Kidney (tissue), 22 donors: ENCODE measurements at places on chromosomes 7 and 10.

DNA sequence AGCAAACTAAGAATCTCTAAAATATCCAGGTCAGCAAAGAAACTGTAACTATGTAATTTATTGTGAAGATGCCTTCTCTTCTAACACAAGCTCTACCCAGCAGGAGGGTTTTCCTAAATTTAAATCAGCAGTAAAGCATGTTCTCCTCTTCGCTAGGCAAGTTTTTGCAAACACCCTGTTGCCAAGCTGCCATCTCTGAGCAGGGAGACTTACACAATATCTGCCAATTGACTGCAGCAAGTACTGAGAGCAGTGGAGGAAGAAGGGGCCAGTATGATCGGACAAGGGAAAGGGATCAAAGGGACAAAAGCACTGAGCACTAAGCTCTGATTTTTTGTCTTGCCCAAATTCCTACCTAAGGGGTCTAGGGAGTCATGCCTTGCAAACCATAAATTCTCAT, 16.0 kb upstream of the LANCL2 start:
- no peak for DNase-seq

DNA sequence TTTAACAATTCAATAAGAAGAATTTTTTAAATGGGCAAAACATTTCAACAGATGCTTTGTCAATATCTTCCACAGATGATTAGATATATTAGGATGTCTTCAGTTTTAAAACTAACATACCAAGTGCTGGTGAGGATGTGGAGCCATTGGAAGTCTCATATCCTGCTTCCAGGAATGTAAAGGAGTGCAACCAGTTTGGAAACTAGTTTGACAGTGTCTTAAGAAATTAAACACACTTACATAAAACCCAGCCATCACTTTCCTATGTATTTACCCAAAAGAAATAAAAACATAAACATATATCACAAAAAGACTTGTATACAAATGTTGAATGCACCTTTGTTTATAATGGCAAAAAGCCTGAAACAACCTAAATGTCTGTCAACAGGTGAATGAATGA, 13.3 kb upstream of the AGK start:
- DNase-seq: no peak

- no peak for DNase-seq
These were observed 72.5 kb downstream of the CXCL12 start for GRCh38 chr10:44312401-44312800.

DNA sequence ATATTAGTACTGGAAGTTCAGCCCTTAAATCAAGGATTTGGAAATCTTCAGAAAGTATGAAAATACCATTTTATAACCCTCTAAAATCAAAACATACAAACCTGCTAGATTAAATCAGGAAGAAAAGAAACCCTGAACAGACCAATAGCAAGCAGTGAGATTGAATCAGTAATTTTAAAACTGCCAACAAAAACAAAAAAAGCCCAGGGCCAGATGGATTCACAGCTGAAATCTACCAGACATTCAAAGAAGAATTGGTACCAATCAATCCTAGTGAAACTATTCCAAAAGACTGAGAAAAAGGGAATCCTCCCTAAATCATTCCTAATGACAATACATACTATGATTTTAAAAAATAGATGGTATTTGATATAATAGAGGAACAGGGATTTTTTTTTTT, 70.1 kb downstream of the MCU start:
- DNase-seq: no peak

DNA sequence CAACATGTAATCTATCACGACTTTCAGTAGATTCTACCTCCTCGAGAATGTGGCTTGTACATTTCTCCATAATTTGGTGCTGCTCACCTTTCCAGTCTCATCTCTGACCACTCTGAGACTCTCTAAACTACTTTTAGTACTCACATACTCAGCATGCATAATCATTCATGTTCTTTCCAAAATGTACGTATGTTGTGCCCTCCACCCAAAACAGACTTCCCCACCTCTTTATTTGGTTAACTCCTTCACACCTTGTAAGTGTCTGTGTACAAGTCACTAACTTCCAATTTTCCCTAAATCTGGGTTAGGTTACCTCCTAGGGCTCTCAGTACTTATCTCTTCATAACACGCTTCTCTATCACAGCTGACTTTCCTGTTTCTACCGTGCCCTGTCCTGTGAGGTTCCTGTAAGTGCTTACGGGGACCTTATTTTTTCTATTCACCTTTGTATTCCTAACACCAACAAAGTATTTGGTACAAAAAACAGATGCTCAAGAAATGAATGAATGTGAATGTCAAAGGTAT, 186.2 kb upstream of the MKLN1 start:
- DNase-seq: no peak

DNA sequence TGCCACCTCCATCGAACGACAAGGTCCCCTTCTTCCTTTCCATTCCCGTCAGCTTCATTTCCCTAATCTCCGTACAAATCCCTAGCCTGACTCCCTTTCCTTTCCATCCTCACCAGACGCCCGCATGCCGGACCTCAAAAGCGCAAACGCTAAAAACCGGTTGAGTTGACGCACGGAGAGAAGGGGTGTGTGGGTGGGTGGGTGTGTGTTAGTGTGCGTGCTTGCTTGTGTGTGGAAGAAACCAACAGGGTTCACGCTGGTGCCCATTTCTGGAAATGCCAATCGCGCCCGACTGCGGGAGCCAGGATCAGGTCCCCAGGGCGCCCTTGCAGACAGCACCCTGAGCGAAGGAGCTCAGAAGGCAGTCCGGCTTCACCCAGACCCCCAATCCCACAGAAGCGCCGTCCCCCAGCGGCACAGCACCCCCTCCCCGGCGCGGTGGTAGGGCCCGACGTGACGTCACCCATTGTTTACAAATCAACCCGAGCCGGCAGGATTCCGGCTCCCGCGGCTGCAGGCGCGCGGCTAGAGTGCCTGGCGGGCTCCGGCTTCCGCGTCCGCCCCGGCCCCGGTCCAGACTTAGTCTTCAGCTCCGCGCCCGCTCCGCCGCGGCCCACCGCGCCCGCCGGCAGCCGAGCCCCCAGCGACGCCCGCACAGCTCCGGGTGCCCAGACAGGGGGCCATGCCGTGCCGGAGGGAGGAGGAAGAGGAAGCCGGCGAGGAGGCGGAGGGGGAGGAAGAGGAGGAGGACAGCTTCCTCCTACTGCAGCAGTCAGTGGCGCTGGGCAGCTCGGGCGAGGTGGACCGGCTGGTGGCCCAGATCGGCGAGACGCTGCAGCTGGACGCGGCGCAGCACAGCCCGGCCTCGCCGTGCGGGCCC, at the start of gene FRAT1:
TSS of gene FRAT1 (plus strand) at position 500 of the 880 bp plus-strand sequence. CDS start at position 683, 183 bp downstream.
- peak; percentile 96 for DNase-seq

- DNase-seq: no peak
These were observed 15.9 kb downstream of the MIOS start for GRCh38 chr7:7582596-7582995.

- no peak for DNase-seq
These were observed 14.5 kb downstream of the ITPRIP start for GRCh38 chr10:104323760-104324201.

GRCh38 chr7:131110297-131111080, 217.2 kb upstream of the MKLN1 start:
- no peak for DNase-seq

GRCh38 chr7:66088861-66089838, 13.5 kb downstream of the ASL start:
- DNase-seq: no peak

DNA sequence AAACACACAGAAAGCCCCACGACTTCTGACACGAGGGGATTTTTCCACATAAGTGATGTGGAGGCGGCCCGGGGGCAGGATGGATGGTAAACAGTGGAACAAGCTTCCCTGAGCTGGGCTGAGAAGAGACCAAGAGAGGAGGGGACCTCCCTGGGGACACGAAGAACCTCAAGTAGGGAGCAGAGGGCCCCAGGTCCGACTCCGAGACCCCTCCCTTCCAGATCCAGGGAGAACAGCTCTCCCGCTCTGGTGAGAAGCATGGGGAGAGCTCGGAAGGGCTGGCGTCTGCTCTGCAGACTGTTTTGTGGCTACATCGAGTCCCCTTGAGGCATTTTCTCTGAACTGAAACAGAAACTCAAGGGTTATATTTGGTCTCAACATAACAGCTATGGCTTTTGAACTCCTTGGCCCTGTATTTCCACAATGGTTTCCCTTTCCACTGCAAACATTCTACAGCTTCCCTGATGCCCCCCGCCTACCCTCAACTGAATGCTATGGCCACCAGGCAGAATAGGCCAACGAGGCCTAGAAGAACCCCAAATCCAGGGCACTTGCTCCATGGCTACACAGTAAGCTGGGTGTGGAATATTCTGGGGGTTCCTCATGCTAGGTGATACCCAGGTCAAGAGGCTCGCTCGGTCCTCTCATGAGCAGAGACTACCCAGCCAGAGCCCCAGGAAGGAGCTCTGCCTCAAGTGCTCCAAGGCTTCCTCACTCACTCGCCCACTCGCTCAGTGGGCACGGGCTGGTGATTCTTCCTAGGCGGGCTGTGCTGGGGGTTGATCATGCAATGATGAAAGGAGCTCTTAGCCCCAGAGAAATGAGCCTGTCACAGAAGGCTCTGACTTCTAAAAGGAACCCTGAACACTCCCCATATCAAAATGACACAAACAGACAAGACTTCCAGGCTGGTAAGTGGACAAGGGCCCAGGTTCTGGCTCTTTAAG, 47.5 kb downstream of the FAM53B start:
- DNase-seq: no peak

DNA sequence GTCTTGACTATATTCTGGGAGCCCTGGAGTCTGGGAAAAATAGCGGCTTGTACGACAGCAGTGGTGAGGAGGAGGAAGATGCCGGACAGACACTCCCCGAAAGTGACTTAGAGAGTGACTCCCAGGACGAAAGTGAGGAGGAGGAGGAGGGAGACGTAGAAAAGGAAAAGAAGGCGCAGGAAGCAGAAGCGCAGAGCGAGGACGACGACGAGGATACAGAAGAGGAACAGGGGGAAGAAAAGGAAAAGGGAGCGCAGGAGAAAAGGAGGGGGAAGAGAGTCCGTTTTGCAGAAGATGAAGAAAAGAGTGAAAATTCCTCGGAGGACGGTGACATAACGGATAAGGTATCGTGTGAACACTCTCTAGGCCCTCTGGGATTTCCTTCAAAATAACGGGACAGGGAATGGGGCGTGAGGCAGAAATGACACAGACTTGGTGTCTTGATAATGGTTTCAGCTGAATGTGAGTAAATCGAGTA, 908 bp downstream of the NOM1 start:
- no peak for DNase-seq

- DNase-seq: no peak
These were observed 118.1 kb downstream of the ZNF365 start for GRCh38 chr10:62492012-62492869.

GRCh38 chr7:41478187-41478586, 224.7 kb downstream of the INHBA start:
- no peak for DNase-seq

DNA sequence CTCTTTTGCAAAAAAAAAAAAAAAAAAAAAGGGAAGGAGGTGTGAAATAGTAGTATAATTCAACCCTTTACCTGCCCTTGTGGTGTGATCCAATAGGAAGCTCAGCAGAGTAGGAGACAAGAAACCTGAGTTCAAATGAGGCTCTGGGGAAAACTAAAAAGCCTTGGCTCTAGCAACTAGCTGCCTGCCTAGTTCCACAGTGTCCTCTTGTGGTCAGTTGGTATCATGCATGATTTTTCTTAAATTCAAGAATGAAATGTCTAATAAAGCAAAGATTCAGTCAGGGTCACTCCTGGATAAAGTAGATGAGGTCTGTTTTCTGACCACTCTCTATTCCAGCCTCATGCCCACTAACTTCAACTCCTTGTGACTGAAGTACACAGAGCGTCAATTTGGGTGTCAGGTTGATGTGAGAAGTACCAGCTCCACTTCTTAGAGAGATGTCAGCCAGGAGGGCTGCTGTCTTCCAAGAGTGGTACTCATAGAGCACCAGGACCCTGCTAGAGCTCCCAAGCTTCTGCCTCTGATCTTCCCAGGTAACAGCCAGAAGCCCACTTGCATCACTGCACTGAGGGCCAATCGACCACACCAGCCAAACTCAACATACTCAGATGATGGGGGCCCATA, 10.5 kb downstream of the LSM5 start:
- no peak for DNase-seq

DNA sequence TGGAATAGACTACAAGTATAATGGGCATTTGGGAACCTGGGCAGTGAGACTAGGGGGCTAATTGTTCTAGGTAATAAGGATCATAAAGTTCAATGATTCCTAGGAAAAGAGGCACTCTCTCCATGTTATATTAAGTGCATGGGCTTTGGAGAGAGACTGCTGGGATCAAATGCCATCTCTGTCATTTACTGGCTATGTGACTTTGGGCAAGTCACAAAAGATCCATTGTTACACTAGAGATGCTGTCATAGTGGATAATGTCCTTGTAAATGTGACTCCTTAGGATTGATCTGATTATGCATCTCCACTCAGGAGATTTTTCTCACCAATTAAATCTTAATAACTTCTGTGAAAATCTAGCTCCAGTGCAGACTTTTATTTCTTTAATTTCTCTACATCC, 156.3 kb upstream of the CACNA2D1 start:
- no peak for DNase-seq

GRCh38 chr7:70807650-70808049, 324.3 kb upstream of the GALNT17 start:
- DNase-seq: no peak

GRCh38 chr7:157046681-157047080, 36.2 kb upstream of the MNX1 start:
- DNase-seq: no peak

GRCh38 chr7:151978616-151979015, 22.4 kb downstream of the GALNTL5 start:
- DNase-seq: no peak

- no peak for DNase-seq
These were observed 37.6 kb upstream of the KCNIP2 start for GRCh38 chr10:101881036-101881774.

GRCh38 chr10:21278491-21279216, 246.8 kb downstream of the SKIDA1 start:
- DNase-seq: peak; percentile 94

DNA sequence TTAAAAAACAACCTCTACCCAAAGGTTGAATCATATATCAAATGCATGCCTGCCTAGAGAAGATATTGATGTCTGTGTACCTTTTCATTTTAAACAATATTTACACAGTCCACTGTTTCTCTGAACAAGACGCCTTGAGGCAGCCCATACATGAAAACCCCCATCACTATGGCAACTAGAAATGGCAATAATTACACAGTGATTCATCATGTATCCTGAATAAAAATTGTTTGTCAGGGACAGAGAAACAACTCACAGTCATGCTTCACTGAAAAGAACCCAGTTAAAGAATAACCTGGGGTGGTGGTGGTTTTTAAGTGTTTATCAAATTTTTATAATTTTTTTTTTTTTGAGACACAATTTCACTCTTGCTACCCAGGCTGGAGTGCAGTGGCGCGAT, 19.7 kb downstream of the DNAJC12 start:
- DNase-seq: no peak

- no peak for DNase-seq
These were observed 33.0 kb downstream of the PTPRE start for GRCh38 chr10:127939786-127940330.

- no peak for DNase-seq
These were observed 23.7 kb downstream of the PRR15 start for GRCh38 chr7:29587195-29587808.

DNA sequence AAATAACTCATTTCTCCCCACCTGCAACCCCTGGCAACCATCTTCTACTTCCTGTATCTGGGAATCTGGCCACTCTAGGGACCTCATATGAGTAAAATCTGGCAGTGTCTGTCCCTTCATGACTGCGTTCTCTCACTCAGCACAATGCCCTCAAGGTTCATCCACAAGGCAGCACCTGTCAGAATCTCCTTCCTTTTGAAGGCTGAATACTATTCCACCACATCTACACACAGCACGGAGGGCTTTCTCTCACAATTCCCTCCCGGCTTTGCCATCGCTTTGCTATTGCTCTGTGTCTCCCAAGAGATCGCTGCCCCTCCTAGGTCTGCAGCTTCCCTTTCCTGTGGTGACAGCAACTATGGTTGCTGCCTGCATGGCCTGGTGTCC, 174.7 kb upstream of the RHEB start:
- DNase-seq: no peak
